ENCODE measurements at places on chromosomes 2 and 18.

DNA sequence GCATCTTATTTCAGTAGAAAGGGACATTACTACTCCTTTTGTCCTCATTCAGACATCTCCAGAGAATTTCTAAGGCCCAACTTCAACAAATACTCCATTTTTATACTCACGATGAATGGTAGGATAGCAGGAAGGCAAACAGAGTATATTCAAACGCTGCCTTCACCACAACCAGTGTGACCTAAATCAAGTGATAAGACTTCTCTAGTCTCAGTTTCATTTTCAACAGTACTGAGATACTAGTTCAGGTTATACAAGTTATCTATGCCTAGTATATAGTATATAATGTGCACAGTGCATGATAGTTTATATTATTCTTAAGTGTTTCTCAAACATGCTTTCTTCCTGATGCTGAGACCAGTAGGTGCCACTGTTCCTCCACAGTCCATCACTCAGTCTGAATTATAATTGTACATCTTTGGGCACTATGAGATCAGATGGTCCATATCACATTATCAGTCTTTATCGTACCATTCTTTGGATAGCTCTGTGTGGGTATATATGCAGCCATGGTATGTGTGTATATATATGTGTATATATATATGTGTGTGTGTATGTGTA, 66.3 kb upstream of the RPE start:
- no peak for DNase-seq

- DNase-seq = no peak
These were observed 724.7 kb downstream of the METTL4 start for GRCh38 chr18:1846640-1847039.

GRCh38 chr2:41414486-41415230, 633.2 kb upstream of the PKDCC start:
- no peak for DNase-seq

GRCh38 chr18:14781671-14782070, 33.7 kb downstream of the ANKRD30B start:
- no peak for DNase-seq

DNA sequence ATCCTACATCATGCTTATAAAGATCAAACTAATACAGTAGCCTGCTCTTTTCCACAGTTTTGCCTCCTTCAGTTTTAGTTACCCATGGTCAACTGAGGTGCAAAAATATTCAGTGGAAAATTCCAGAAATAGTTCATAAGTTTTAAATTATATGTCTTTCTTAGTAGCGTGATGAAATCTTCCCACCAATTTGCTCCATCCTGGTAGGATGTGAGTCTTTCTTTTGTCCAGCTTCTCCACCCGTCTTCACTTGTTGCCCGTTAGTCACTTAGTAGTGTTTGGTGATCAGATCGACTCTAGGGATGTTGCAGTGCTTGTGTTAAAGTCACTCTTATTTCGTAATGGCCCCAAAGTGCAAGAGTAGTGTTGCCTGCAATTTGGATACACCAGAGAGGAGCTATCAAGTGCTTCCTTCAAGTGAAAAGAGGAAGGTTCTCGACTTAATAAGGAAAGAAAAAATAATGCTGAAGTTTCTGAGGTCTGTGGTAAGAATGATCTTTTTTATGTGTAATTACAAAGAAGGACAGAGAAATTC, 57.0 kb downstream of the CEP192 start:
- DNase-seq = no peak

- DNase-seq = no peak
These were observed 23.7 kb downstream of the PLEK start for GRCh38 chr2:68388772-68389171.

DNA sequence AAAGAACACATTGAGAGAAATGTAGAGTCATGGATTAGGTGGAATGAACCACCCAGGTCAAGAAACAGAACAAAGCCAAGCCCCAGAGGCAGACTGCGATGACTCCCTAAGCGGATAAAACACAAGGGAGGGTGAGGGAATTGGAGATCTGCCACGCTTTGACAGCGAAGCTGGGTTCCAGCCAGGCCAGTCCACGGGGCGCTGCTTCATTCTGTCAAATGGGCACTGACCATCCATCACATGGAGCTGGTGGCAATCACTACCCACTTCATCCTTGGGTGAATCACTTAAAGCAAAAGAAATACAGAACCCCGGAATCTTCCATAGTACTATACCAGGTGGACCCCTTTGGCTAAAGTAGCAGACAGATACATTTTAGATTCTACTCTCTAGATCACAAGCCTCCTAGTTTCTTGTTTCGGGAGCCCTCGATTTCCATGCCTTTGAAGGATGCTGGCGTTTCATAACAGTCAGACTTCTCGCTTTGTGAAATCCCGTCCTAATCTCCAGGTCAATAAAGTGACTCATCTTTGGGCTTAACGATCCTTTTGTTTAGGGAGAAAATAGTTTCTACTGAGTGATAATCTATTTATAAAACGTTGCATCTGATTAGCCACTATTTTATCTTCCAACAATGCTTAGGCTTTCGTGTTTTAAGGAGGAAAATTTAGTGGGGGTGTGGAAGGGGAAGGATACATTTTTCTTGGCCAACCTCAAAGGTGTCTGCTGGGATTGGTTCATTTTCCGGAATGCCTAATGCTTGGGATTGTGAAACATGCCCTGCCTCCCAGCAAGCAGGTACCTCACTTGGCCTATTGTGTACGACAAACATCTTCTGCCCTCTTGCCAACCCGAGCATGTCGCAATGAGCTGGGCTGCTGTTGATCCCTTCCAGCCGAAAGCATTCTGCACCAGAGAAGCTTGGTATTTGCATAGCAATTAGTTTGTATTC, 44.1 kb upstream of the HDAC4 start:
- no peak for DNase-seq

GRCh38 chr2:120818441-120818920, 82.8 kb downstream of the GLI2 start:
- no peak for DNase-seq

- no peak for DNase-seq
These were observed 171.6 kb downstream of the PLCL1 start for GRCh38 chr2:197975931-197976519.

GRCh38 chr2:216584112-216584511, 49.1 kb upstream of the IGFBP2 start:
- no peak for DNase-seq

DNA sequence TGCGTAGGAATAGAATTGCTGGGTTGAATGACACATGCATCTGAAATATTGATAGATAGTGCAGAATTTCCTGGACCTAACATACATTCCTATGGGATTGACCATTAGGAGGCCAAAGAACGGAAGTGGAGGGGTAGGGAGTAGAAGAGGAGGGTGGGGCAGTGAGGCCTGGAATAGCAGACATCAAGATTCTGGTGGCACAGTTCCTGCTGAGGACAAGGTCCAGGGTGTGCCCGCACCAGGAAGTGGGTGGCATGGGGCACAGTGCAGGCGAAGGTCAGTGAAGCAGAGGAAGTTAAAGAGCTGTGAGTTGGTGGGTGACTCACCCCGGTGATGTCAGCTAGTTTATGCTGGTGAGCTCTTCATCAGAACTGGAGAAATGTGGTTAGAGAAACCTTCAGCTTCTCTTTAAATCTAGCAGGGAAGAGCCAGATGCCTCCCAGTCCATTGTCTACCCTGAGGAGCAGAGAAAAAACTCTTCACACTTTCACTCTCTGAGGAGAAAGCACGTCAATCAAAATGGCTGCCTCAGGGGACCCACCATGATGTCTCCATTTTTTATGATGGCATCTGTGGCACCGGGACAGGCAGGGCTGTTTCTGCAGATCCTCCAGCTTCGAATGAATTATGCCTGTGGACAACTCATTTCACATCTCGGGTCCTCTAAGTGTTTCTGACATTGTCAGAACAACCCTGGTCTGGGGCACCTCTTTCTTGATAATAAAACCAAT, 55.9 kb upstream of the CTLA4 start:
- peak; percentile 34 for DNase-seq

GRCh38 chr2:153476491-153476815, 2.1 kb downstream of the RPRM start:
- DNase-seq = no peak

DNA sequence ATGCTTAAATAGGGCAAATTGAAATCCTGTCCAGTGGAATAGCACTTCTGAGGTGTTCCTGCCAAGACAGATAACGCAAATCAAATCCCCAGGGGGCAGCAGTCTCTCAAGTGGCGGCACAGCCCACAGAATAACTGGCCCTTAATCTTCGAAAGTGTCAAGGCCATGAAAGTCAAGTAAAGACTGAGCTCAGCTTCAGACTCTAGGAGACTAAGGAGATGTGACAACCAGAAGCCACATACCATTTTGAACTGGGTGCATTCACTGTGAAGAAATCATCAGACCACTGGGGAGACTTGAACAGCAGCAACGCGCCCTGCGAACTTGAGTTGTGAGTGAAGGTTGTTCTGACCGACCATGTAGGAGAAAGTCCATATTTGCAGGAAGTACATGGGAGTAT, 66.0 kb upstream of the ASAP2 start:
- DNase-seq = no peak

DNA sequence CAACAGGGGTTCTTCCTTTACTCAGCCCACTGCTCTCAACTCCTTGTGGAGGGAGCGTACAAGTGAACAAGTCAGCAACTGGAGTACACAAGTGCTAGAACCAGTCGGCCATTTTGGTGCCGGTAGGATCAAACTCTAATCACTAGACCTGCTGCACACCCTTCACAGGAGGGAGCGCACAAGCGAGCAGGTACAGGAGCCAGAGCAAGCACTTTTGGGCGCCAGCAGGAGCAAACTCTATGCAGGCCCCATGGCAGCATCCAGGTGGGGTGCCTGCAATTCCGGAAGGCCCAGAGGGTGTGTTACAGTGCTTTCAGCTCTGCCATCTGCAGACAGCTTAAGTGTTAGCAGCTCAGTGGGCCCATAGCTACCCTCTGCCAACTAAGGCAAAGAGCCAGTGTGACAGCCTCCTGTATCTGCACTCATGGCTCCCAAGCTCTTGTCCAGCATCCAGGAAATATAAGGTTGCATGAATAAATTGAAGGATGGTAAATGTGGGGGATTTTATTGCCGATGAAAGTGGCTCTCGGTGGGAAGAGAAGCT, 426.1 kb downstream of the DCC start:
- DNase-seq = no peak

GRCh38 chr18:41323044-41323443, 632.0 kb upstream of the PIK3C3 start:
- DNase-seq = no peak

DNA sequence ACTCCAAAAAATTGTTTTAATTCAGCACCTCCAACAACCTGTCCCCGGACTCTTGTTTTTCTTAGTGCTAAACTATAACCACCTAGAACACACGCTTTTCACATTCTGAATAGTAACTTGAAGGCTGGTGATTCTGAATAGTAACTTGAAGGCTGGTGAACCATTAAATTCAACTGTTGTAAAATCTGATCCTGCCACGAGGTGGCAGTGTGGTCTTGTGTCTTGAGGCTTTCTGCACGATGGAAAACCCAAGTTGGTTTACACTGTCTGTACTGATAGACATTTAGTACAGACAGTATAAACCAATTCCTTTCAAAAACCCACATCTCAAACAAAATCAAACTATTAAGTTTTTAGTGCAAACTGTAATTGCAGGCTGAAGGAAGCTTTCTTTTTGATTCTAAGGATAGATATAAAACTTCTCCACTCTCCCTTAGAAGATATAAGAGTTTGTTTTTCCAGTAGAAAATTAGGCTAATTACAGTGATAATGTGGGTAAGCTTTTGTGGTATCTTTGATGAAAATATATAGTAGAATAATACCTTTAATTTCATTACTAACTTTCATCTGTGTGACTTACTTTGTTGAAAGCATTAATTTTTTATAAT, 57.6 kb downstream of the VAPA start:
- peak; percentile 47 for DNase-seq

GRCh38 chr2:263774-264492, at the start of gene SH3YL1:
Gene SH3YL1, minus strand, starts transcription at chr2:264032. Its CDS starts 48 bp downstream, at chr2:263984.
- peak; percentile 35 for DNase-seq

GRCh38 chr2:237195396-237196120, 109.9 kb downstream of the COPS8 start:
- no peak for DNase-seq

GRCh38 chr2:70709275-70710037, 58.5 kb downstream of the ADD2 start:
- no peak for DNase-seq

DNA sequence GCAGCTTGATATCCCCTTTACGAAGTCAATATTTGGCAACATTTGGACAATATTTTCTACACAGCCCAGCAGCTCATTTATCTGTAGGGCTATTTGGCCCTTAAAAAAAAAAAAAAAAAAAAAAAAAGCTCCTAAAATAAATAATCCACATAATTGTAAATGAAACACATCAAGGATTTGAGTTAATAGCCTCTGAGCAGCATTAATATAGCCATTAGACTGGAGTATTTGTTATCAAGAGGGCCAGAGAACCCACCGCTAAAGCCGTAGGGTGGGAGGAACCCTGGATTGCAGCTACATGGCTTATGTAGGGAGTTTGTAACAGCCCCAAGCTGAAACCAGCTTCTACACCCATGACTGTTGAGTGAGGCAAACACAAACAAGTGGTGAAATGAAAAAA, 84.5 kb downstream of the RNF152 start:
- DNase-seq = no peak

- DNase-seq = no peak
These were observed 148.1 kb downstream of the DTNA start for GRCh38 chr18:34858188-34858587.

- DNase-seq = no peak
These were observed 33.3 kb downstream of the VSNL1 start for GRCh38 chr2:17573804-17574175.

DNA sequence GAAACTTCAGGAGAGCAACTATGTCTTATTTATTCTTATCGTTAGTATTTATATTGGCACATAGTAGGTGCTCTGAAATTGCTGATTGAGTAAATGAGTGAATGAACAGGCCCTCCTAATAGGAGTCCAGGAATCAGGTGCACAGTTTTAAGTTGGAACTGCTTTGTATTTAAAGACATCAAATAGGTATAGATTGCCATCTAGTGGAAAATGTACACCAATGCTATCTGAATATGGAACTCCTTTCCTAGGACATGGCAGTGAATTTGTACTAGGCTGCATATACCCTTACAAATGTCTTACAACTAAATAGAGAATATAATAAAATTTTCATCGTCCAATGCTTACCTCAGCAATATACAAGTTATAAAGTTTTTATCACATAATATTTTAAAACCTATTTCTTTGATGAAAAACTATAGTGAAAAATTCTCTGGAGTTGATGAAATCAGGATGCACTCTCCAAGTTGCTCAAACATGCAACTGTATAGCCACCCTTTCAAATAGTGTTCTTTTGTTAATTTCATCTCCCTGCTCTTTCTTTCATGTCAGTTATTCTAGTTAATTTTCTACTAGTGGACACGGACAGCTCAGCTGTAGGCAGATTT, 318.9 kb upstream of the SYT4 start:
- no peak for DNase-seq

GRCh38 chr2:239105234-239105633, 257.3 kb downstream of the TWIST2 start:
- DNase-seq = no peak

DNA sequence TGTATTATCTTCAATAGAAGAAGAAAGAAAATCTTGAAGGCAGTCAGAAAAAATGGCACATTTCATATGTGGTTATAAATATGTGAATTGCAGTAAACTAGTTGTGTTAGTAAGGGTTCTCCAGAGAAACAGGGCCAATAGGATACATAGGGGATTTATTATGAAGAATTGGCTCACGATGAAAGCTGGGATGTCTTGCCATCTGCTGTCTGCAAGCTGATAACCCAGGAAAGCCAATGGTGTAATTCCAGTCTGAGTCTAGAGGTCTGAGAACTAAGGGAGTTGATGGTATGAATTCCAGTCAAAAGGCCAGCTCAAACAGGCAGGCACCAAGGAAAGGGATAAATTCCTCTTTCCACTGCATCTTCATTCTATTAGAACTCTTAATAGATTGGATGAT, 362.4 kb downstream of the KCNJ3 start:
- no peak for DNase-seq

GRCh38 chr2:148508878-148509287, 135.7 kb upstream of the EPC2 start:
- DNase-seq = no peak
